ENCODE measurements at places on chromosomes 16 and 17.

DNA sequence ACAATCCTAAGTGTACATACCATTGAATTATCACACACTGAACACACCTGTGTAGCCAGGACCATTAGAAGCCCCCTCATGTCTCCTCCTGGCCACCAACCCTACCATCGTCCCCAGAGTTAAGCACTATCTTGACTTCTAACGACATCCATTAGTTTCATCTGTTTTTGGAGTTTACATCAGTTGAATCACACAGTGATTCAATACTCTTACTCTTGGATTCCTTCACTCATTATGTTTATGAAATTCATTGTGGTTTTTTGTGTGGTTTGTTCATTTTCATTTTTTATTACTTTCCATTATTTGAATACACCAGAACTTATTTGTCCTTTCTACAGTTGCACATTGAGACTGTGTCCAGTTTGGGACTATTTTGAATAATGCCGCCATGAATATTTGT, 13.6 kb downstream of the DRC7 start:
- DNase-seq, result no peak
- H3K36me3 ChIP-seq, result no peaks in the 10 kb centered on the region
- no peaks in the 10 kb centered on the region for H3K4me1 ChIP-seq
- no peak overlapping the region for H3K27ac ChIP-seq
- no peaks in the 10 kb centered on the region for H3K27me3 ChIP-seq

DNA sequence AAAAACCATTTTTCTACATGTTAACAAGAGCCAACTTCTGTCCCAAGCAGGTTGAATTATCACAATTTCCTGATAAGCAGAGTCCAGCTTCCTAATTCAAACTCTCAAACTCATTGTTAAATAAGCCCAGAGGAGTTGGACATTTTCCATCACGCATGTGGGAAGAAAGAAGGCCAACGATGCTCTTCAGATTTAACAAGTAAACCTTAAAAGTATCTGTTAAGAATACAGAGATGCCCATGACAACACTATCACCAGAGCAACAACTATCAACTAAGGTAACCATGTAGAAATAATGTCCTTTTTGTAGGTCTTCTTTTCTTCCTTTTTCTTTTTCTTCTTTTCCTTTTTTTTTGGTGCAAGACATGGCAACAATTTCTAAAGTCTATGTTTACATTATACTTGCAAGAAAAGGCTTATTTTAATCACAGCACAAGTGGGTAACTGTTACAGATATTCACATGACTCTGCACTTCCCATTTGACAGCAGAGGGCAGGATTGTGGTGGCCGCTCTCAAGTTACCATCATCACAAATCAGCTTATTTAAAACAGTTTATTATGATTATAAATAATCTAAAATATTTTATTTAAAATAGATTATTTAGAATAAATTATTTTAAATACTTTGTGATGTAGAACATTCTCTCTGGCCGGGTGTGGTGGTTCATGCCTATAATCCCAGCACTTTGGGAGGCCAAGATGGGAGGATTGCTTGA, 35.7 kb upstream of the DHRS7B start:
- no peak overlapping the region for H3K27ac ChIP-seq
- no peaks in the 10 kb centered on the region for H3K27me3 ChIP-seq
- no peak overlapping the region for H3K4me3 ChIP-seq
- DNase-seq, result no peak

- peaks cover 49% of the 10 kb centered on the region for H3K4me1 ChIP-seq
- H3K27ac ChIP-seq, result peak overlapping the region; percentile 95
- H3K36me3 ChIP-seq, result peaks cover 16% of the 10 kb centered on the region
- H3K4me3 ChIP-seq, result no peak overlapping the region
- DNase-seq, result no peak
Observed at GRCh38 chr17:42018339-42018738, 1.1 kb upstream of the DNAJC7 start.

GRCh38 chr17:32971171-32971570, 20.5 kb upstream of the SPACA3 start:
- no peaks in the 10 kb centered on the region for H3K36me3 ChIP-seq
- no peak overlapping the region for H3K4me3 ChIP-seq
- H3K27me3 ChIP-seq, result no peaks in the 10 kb centered on the region
- H3K4me1 ChIP-seq, result no peaks in the 10 kb centered on the region

GRCh38 chr16:50812046-50812445, 70.2 kb downstream of the CYLD start:
- no peak overlapping the region for H3K4me3 ChIP-seq
- H3K27ac ChIP-seq, result no peak overlapping the region
- H3K36me3 ChIP-seq, result no peaks in the 10 kb centered on the region
- H3K27me3 ChIP-seq, result no peaks in the 10 kb centered on the region
- H3K4me1 ChIP-seq, result no peaks in the 10 kb centered on the region

GRCh38 chr17:68383443-68384321, 73.6 kb downstream of the WIPI1 start:
- H3K36me3 ChIP-seq, result no peaks in the 10 kb centered on the region
- no peak overlapping the region for H3K4me3 ChIP-seq
- no peaks in the 10 kb centered on the region for H3K27me3 ChIP-seq
- H3K27ac ChIP-seq, result peak overlapping the region; percentile 77
- no peak for DNase-seq

Data from upper lobe of left lung (tissue), 6 donors.